ENCODE measurements at places on chromosomes 4 and X.
A peak's percentile ranks its signal among the peaks of the same experiment; 100 is the strongest.

- DNase-seq = no peak
These were observed 229.9 kb upstream of the AFF2 start for GRCh38 chrX:148270499-148270898.

GRCh38 chr4:185238750-185239149 is 29.4 kb downstream of the SNX25 start:
- DNase-seq = no peak

DNA sequence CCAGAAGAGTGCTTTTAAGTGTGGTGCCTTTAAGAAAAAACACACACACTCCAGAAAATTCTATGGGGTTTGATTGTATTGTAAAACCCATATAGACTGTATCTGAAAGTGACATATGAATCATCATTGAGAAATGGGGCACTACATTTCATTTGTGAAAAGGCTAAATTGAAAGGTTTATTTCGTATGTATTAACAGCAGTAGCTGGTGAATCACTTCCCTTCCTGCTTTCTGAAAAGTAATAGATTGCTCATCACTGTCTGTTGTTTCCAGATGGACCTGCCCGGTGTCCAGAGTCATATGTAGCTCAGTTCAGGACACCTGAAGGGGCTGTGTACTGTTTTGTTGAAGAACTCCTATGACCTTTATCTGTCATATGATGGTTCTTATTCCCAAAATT is 28.1 kb upstream of the HPRT1 start:
- DNase-seq = no peak

DNA sequence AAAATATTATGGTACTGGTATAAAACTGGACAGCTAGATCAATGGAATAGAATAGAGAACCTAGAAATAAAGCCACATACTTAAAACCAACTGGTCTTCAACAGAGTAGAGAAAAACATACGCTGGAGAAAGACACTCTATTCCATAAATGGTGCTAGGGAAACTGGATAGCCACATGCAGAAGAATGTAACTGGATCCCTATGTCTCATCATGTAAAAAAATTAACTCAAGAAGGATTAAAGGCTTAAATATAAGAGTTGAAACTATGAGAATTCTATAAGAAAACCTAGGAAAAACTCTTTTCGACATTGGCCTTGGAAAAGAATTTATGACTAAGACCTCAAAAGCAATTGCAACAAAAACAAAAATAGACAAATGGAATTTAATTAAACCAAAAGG is 114.6 kb downstream of the PCDH18 start:
- no peak for DNase-seq

DNA sequence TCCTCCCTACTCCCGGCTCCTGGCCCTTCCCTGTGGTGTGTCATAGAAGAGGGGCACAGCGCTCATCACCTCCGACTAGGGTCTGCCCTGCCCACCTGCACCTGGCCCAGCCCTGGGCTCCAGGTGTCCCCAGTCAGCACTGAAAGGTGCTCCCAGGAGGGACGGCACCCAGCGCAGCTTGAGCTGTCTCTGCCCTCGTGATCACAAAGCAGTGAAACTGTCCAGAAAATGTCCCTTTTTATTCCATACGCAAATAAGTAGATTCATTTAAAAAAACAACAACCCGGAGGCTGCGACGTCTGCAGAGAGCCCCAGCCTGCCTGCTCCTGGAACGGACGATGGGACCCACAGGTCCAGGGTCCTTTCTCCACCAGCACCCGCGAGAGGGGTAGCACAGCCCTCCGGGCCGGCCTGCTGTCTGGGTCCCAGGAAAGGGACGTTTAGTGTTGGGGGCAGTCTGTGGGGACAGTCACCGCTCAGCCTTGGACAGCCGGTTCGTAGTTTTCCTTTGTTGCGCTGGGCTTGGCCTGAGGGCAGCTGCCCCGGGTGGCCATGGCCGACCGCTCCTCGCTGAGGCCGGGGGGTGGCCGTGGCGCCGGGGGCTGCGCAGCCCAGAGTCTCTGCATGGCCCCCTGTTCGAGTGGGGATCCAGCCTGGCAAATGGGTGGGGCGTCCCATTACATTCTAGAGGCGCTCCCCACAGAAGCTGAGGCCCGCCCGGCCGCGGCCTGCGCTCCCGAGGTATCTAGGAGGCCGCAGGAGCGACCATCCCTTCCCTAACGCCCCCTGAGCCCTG is 4.6 kb downstream of the HMX1 start:
- no peak for DNase-seq

GRCh38 chr4:108170631-108171338 is 2.1 kb upstream of the LEF1 start:
- DNase-seq = no peak

GRCh38 chr4:38242822-38243387 is 282.7 kb downstream of the PTTG2 start:
- DNase-seq = no peak

- DNase-seq = no peak
These were observed 471.3 kb downstream of the TECRL start for GRCh38 chr4:63937961-63938360.

DNA sequence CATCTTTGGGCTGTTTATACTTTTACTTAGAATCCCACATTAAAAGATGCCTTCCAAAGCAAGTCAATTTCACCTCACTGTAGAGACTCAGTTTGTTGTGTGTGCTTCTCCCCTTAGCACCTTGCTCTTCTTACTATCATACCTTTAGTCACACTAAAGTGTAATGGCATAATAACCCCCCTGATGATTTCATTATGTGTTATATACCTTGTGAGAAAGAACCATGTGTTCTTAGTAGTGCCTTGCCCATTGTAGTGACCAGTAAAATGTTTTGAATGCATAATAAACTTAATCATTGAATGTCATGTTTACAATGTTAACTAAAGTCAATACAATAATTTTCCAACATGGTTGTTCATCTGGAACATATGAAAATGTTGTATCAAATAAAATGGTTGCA is 1621.9 kb downstream of the PCDH7 start:
- DNase-seq = no peak

- no peak for DNase-seq
These were observed 110.7 kb downstream of the TMEM47 start for GRCh38 chrX:34546366-34546765.

DNA sequence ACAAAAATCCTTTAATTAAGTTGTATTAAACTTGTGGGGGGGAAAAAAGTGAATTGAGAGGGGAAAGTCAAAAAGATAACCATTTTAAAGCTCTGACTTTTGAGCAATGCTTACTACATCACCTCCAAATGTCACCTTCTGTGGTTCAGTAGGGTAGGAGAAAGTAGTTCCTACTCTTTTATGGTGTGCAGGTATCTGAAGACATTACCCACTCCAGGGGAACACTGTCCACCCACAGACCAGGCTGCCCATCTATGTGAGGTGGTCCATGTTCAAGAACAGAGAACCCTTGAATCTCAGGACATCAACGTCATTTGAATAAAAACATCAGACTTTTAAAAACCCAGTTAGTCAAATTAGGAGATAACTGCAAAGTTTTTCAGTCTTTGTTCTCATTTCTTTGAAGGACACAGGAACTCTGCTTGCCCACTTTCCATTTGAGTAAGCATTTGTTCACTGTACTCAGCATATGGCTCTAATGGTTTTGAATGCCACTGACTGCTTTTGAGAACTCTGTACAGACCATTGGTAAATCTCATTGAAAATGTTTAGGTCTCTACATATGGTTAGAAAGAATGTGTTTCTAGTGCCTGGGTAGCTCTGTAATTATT is 18.4 kb downstream of the NMU start:
- no peak for DNase-seq

DNA sequence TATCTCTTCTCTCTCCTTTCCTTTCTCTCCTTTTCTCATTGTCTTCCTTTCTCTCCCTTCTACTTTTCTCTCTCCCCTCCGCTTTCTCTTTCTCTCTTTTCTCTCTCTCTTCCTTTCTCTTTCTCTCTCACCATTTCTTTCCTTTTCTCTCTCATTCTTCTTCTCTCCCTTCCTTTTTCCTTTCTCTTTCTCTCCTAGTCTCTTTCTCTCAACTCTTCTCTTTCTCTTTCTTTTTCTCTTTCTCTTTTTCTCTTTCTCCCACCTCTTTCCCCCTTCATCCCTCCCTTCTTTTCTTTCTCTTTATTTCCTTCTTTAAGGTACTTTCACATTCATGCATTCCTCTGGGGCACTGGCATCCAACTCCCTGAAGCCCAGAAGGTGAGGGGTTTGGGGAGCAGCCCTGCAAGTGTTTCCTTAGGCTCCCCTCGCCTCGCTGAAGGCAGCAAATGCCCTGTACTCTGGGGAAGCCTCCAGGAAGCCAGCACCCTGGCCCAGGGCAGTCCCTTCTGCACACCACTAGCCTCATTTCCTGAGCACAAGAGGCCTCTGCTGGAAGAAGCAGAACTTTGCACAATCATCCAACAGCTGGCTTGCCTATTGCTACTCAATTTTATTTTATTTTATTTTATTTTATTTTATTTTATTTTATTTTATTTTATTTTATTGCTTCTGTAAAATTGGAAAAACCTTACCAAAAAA is 124.2 kb downstream of the NFKB1 start:
- no peak for DNase-seq

- DNase-seq = no peak
These were observed 2.5 kb downstream of the PHOX2B start for GRCh38 chr4:41746025-41746439.

- peak; percentile 78 for DNase-seq
These were observed at the start of the genes GLA and HNRNPH2 for GRCh38 chrX:101407748-101408531. Gene GLA (minus strand): TSS chrX:101407925. CDS start chrX:101407903, 22 bp downstream. Gene HNRNPH2 (plus strand): TSS chrX:101408222. CDS start chrX:101411989, 3,767 bp downstream.

DNA sequence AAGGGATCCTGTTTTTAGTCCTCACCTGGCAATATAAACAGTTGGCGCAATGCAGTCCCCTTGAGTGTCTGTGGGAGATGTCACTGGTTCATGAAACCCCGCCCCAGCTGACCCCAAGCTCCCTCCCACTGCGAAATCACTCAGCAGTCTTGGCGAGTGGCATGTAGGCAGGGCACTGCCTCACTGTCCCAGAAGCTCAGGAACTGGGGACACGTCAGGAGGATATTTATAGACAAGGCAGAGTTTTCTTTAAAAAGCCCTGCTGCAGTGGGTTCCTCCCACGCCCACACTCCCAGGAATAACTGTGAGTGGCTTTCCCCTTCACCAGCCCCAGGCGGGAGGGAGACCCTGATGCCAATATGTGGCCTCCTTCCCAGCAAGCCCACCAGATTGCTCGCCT is 44.3 kb upstream of the PPP2R2C start:
- no peak for DNase-seq

DNA sequence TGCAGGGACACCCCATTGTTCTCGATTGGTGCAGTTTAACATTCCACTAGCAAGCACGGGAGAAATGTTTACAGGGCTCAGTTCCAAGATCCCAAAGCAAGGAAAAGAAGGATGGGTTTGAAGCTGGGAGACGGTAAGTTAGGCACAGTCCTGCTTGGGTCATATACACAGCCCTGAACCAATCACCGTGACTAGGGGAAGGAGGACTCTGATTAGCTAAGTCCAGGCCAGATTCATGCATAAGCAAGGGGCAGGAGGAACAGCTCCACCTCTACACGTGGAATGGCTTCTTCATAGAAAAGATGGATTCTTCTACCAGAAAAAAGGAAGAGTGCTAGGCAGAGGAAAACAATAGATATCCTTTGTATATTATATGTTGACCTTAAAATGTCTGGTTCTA is 11.0 kb upstream of the EXOC1L start:
- no peak for DNase-seq

- DNase-seq = no peak
These were observed 306.8 kb upstream of the ANXA10 start for GRCh38 chr4:167785523-167785922.

- DNase-seq = no peak
These were observed 749.5 kb upstream of the PCDH7 start for GRCh38 chr4:29970626-29971025.

GRCh38 chr4:93183576-93183975 is 645.0 kb upstream of the ATOH1 start:
- DNase-seq = no peak

DNA sequence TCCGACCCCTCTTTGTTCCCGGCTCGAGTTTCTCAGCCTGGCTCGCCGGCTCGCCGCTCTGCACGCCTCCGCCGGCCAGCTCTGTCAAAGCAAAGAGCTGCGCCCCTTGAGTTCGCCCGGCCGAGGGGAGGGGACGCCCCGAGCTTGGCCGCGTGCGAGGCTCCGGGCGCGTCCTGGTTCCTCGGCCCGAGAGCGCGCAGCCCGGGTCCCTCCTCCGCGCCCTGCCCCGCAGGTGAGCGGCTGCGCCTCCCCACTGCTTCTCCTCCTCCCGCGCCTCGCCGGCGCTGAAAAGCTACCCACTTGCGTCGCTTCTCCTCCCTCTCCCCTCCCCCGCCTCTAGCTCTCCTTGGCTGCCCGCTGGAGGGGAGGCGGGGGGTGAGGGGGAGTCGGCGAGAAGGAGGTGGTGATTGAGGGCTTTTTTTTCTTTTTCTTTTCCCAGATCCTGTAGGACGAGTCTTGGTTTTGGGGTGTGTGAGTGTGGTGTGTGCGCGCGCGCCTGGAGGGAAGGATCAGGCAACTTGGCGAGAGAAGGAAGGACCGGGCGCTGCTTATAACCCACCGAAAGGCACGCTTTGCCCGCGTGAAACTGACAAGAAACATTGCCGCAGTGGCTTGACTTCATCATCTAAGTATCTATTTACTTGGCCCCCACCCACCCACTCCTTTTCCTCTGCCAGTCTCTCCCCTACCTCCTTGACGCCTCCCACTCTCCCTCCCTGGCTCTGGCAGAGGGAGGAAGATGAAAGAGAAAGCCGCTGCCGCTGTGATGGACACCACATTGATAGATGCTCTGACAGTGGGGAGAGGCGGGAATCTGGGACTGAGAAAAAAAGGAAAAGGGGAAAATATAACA is at the start of gene LEF1:
TSS of gene LEF1 (minus strand) at position 262 of the 853 bp plus-strand sequence. CDS start 1,165 bp downstream, outside the sequence.
- DNase-seq = no peak

DNA sequence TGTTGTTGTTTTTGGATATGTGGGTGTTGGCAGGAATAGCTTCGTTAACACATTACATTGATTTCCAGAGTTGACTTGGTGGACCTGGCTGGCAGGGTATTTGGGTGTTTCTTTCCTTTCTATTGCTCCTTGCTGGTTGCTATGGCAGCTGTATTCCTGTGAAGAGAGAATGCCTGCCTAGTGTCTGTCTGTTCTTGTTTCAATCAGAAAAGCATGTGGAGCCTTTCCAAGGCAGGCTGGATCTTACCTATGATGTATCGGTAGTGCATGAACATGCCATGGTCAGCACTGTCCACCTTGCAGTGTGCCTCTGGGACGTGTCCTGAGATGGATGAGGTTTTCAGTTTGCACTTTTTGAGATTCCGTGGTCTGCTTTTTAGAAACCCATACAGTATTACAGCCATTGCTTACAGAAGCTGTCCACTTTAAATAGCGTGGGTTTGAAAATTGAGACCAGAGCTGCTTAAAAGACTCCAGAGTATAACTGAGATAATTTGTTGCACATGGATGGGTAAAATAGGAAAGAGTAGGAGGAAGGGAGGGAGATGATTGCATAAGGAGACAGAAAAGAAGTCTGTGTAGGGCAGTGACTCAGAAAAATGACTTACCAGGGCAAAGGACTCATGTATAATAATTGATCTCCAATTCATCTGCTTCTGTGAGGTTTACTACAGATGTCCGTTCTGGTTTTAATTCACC is 20.0 kb upstream of the AADAT start:
- DNase-seq = no peak

- DNase-seq = no peak
These were observed 22.8 kb downstream of the FRAS1 start for GRCh38 chr4:78079726-78080430.

Data from cerebellar nuclear complex (tissue), 1 donor.